AG04450 (cell line): ENCODE measurements at places on chromosomes 6 and 20.

DNA sequence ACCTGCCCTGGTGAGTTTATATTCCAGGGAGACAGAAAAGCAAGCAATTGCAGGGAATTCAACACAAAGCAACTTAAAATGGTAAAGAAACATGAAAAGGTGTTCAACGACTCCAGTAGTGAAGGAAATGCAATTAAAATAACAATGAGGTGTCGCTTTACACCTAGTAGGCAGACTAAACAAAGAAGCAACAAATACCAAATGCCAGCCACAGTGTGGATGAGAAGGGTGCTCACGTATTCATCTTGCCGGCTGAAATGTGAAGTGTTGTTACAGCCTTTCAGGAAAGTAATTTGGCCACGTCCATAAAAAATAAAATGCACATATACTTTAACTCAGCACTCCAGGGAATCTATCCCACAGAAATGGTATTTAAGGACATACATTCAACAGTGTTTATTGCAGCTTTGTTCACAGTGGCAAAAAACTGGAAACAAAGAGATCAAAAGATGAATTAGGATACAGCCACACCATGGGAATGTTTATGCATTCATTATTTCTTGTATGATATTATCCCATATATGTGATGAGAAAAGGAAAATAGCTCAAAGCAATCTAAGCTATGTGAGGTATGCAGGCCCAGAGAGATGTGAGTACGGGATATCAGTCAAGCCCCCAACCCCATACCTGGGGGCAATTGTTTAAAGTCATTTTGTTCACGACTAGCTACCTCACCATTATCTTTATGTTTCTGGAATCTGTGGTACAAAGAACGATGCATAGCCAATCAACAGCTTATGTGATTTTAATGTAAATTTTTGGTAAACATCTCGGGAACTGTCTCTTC lies 266.0 kb upstream of the SOX4 start:
- no peak for DNase-seq

GRCh38 chr6:36962874-36963273 lies 8.3 kb downstream of the PI16 start:
- no peak for DNase-seq

GRCh38 chr6:39077882-39078594 lies 29.5 kb downstream of the GLP1R start:
- DNase-seq = no peak

DNA sequence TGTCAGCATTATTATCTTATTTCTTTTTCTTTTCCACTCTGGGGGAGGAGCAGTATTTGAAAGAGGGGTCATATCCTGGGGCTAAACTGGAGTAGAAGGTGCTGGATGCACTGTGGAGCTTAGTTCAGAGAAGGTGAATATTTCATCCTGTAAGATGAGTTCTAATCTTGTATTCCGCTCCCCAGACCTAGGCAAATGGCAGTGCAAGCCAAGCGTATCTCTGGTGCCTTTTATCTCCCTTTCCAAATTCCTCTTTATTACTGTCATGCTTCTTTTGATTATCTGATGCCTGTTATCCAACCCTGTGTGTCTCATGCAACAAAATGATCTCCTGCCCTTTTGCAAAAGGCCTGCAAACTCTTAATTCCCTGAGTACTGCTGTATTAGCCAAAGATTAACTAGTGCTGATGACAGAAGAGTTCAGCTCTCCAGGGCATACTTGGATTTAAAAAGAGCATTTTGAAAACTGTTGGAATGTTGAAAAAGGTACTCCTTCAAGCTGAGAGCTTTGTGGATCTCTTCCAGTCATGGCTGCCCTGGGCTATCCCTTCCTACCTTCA lies 138.0 kb downstream of the CARMIL1 start:
- DNase-seq = no peak

DNA sequence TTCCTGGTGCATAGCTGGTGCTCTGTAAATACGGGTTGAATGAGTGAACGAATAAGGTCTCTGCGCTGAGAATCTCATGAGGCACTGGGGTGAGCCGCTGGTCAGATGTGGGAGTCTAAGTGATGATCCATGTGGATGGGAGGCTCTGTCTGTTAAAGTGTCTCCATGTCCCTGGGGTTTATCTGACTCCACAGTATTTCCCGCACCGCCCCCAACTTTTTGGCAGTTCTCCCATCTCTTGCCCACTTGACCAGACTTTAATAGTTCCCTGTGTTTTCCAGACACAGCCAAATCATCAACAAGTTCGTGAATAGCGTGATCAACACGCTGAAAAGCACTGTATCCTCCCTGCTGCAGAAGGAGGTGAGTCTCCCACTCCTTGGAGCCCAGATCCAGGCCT lies 9.9 kb downstream of the BPIFA2 start:
- DNase-seq = no peak

DNA sequence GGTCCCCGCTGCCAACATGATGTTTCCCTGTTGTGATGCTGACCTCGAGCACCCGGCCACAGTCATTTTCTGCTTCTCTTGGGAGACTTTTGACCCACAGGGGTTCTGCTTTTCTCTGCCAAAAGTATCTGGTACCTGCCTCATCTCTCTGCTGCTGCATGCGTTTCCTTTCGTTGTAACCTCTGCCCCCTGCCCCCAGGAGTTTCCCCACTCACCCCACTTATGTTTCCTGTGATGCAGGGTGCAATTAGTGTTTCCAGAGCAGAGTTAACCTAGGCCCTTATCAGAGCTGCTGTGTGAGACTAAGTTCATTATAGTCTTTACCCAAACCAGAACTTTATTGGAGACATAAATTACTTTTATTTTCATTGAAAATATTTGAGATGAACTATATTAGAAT lies 65.2 kb upstream of the EDN3 start:
- DNase-seq = no peak

GRCh38 chr6:4649728-4650127 lies 126.5 kb upstream of the CDYL start:
- DNase-seq = no peak

GRCh38 chr6:139010674-139011073 lies 17.9 kb upstream of the ABRACL start:
- no peak for DNase-seq

- no peak for DNase-seq
These were observed 16.4 kb upstream of the COL21A1 start for GRCh38 chr6:56263596-56264315.

DNA sequence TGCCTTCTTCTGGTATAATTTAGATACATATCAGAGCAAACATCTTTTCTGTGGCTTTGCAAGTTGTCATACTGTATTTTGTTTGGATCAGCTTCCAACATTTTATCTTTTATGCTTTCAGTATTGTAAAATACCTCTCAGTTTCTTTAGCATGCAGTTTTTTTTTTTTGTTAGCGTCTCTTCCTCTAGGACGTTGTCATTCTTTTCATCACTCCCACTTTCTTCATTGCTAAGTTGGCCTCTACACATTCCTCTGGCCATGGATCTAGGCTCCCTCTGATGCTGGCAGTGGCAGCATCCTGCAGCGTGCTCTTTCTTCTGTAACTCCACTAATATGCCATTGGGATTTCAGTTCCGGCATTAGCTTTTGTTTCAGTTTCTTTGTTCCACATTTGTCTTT lies 21.7 kb downstream of the RPRD1B start:
- no peak for DNase-seq

- DNase-seq = no peak
These were observed 130.4 kb downstream of the PLG start for GRCh38 chr6:160832422-160832821.

DNA sequence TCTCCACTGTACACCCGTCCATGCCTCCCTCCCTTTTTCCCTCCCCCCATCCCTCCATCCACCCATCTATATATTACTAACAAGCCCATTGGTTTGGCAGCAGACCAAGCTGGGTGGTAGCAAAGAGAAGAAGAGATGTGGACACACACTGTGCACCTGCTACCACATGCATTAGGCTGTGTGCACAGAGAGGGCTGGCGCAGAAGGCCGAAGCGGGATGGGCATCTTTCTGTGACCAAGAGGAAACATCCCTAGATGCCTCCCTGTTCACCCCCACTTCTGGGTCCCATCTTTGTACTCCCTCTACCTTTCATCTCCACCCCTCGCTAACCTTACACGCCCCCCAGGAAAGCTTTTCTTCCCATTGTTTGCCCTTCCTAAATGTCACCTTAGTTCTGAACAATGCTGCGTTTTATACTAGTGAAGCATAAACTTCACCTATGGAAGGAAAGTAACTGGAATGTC lies 64.9 kb upstream of the AFDN start:
- DNase-seq = no peak

DNA sequence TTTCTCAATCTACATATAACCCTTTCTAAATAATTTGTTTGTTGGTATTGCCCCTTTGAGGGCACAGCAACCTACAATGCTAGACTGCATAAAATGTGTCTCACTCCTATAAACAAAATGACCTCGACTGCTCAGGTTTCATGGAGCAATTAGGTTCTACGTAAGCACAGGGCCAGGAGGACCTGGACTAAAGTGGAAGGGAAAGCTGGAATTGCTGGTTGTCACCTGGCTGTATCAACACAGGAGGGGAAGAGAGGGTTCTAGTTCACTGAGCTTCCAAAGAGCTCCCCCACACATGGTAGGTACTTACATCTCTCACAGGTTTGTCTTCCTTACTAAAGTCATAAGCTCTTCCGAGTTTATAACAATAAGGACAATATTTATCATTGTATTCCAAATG lies 51.0 kb downstream of the NCOA6 start:
- no peak for DNase-seq

DNA sequence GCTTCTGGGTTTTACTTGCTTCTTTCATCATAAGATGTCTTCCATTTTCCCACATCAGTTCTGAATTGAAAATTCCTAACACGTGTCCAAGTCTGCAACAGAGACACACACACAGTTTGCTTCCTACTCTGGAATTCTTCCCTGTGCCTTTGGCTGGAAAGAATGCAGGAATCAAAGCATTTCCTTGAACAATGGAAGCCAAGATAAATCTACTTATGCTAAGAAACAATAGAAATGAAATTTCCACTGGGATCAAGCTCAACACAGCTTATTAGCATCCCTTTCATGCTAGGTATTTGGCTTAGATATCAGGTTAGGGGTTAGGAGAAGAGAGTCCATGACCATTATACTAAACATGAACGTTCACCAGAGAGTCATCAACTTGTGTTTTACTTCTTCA lies 101.1 kb upstream of the SCAF8 start:
- no peak for DNase-seq

GRCh38 chr20:33348136-33348937 lies 53.0 kb downstream of the CDK5RAP1 start:
- no peak for DNase-seq
